ENCODE measurements at places on chromosomes 16 and 17.

- no peak for DNase-seq
These were observed 390.9 kb downstream of the SEC14L1 start for GRCh38 chr17:77531641-77532040.

DNA sequence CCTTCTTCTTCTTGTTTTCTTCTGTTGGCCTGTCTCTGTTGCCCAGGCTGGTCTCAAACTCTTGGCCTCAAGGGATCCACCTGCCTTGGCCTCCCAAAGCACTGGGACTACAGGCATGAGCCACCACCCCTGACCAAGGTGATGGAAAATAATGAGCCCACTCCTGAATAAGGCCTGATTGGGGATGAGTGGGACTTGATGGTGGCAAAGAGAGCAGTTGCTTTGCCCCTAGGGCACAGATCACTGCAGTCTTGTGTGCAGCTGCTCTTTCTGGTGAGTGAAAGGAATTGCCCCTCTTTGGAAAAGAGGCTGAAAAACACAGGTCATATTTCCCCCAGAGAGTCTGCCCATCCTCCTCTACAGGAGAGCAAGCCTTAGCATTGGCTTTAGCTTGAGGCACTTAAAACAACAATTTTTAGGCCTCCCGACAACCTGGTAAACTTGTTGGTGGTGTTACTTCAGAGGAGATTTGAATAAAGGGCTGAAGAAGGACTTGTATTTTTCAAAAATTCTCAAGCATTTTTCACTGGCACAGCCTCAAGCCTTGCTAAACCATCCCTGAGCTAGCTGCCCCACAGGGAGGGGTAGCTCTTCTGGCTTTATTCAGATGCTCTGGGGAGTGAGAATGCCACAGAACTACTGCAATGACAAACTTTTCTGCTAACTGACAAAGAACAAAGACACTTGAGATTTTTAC is 6.1 kb upstream of the PDP2 start:
- no peak for DNase-seq

GRCh38 chr16:49622084-49622390 is 233.9 kb downstream of the ZNF423 start:
- DNase-seq: no peak

GRCh38 chr17:55038291-55038690 is 69.7 kb downstream of the STXBP4 start:
- DNase-seq: no peak

DNA sequence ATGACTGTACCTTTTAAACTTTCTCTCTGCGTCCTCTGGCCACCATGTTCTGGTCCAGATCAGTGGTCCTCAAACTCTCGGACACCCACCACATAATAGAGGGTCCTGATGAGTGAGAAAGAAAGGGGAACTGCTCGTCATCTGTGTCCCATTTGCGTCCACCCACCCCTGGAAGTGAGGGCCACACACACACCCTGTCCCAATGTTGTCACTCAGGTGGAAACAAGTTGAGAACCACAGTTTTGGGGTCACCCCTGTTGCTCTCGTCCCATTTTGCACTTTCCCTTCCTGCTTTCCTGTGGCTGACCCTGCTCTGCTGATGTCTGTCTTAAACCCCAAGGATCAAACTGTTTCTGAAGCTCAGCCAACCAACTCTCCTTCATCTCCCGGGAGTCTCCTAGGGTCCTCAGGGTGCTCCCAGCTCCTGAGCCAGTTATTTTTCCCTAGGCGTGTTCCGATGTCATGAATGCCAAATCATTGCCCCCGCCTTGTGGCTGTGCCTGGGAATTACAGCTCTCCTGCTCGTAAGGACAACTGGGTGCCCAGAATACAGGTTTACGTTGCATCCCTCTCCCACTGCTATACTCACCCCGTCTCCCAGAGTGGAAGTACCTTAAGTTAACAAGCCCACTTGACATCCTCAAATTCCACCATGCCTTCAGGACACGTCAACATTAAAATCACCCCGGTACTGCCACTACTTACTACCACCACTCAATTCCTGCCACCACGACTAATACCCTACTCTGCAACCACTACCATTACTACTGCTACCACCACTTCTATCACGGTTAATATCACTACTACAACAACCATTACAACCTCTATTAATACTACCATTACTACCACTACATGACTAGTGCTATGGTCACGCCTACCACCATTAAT is 26.0 kb upstream of the HNF1B start:
- no peak for DNase-seq

DNA sequence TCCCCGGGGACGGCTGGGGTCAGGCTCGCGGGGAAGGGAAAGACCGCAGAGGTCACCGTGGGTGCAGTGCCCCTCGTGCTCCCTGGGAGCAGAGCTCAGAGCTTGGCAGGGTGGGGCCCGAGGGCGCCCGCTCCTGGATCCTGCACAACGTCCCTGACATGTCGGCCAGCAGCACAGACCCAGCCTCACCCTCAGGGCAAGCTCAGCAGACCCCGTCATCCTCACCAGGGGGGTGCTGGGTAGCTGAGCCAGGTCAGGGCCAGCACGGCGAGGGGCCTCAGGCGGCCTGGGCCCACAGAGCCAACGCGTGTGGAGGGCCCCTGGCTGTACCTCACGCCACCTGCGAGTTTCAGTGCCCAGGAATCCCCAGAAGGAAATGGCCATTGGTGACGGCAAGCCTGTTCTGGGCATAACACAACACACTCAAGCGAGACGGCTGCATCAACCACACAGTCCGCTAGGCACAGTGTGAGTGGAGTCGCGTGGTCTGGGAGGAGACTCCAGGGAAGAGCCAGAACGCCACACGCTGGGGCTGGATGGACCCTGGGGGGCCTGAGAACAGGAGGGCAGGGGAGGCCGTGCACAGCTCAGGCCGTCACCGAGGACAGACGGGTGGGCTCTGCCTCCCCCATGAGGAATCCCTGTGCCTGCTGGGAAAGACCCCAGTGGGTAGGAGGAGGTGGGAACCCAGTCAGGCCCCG is 60.3 kb downstream of the ZNF778 start:
- DNase-seq: no peak

GRCh38 chr17:13114601-13115031 is 96.8 kb upstream of the ELAC2 start:
- no peak for DNase-seq

DNA sequence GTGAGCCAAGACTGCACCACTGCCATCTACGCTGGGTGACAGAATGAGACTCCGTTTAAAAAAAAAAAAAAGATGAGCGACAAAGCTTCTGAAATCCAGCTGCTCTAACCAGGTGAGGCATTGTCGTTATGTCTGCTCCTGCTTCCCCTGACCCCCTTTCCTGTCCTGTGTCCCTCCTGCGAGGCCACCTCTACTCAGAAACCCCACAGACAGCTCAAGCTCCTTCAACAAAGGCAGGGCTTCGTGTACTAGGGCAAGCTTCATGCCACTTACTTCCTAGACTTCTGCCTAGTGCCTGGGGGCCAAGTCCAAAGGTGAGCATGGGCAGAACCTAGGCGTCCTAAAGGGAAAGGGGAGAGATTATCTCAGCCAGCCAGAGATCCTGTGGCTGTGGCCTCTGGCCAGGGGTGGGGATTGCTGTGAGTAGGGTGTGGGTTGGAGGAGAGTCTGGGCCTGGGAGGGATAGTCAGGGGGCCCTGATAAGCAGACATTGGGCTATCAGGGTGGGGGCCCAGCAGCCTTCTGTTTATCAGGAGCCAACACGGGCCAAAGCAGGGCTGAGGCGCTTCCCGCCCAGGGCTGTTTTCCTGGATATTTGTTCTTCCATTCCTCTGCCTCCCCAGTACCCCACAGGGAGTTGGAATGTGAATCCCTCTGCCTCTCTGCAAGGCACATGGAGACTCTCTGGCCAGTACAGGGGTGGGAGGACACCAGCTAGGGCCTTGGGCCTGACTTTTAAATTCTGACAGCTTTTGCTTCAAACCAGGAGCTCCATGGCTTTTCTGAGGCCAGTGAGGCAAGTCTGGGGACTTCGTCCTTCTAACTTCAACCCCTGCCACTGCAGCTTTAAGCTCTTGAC is 10.4 kb downstream of the ERAL1 start:
- DNase-seq: no peak

DNA sequence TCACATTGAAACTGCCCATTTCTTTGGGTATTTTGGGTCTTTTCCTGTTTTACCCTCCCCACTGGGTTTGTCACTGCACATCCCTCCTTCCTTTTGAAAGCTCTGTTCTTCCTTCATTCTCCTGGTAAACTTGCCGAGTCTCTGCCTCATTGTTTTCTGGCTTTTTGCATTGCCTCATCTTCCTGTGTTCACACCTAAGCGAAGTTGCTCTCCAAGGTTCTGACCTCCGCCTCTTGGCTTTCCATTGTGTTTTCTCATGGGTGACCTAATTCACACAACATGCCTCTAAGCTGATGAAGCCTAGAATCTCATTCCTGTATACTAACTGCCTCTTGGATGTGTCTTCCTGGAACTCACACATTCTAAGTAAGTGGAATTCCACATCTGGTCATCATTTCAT is 1096.1 kb upstream of the EEF2KMT start:
- DNase-seq: no peak

- DNase-seq: peak; percentile 68
These were observed 29.9 kb downstream of the YPEL2 start for GRCh38 chr17:59361386-59361785.

DNA sequence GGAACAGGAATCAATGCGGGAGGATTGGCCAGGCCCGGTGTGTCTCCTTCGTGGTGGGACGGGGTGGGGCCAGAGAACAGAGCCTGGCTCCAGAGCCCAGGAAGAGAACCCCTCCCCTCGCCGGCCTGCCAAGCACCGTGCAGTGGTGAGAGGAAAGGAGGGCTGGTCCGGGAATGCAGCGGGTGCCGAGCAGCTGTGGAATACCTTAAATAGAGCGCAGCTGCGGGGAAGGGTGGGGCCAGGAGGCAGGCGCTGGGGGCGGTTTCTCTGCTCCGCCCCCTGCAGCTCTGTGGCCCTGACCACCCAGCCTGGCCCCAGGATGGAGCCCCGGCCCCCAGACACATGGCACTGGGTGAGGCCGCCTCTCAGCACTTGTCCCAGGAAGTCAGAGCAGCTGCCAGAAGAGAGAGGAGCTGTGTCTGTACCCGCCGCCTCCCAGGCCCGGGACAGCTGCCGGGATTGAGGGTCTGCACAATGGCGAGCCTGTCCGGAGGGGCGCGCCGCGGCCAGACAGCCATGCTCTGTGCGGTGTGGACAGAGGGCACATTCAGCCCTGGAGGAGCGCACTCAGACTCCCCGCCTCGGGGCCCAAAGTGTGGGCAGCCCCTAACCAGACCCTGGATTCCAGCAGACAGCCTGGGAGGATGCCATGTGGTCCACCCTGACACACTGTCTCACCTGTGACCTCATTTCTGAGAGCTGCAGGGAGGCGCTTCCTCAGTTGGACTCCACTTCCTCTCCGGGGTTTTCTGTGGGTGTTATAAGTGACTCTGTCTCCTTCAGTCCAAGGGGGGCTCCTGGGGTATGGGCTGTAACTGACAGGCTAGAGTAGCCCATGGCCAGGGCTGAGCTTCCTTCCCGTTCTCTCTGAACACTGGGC is 268.8 kb downstream of the SEC14L1 start:
- DNase-seq: no peak

DNA sequence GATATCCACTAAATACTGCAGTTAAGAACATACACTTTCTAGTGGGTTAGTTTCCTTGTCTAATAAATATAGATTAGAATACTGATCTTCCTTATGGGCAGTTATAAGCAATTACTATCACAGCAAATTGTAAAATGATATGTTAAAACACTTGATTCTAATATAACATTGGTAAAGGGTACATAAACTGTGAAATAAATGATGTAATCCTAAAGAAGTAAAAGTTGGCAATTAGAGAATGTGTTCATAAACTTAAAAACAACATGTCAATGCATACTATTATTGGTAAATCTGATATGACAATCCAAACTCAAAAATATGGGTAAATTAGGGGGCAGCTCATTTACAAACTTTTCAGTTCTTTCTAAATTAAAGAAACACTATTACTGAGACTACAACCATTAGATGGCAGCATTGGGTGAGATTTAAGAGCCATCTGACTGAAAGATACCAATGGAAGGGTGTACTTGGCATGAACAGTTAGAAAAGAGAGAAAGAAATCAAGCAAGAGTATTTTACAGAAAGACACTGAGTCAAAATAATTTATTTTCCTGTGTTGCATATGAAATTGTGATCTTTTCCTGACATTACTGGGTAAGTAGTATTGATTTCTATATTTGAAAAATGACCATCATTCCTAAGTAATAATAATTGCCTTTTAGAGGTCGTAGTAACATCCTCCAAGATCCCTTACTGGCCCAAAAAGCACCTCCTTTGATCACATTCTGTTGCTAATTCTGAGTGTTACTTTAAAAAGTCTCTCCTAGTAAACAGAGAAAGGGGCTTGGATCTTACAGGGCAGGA is 119.6 kb downstream of the SPAG9 start:
- no peak for DNase-seq

DNA sequence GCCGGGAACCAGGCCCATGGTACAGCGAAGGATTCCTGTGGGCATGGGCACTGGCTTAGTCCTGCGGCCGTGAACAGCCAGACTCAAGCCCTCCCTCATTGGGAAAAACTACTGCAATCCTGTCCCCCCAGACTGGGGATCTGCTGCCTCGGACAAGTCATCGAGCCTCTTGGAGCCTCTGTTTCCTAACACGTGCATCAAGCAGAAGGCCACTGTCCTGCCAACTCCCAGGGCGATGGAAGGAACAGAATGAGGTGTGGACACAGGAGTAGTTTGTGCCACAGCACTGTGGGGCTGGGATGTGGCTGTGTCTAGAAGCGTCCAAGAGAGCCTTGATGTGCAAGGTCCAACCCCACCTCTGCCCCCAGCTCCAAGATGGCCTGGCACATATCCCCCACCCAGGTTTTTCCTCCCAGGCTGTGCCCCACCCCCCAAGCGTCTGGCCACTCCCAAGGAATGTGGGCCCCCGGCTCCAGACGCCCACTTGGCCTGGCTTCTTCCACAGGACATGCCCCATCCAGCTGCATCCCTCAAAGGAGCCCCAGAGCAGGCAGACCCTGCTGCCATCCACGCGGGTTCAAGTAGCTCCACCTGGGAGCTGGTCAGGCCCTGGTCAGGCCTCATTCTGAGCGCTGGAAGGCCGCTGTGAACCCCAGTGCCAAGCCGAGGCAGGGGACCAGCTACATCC is 3.4 kb downstream of the CAMKK1 start:
- no peak for DNase-seq
